ENCODE measurements at places on chromosomes 13 and 19.

- DNase-seq: no peak
These were observed 103.1 kb downstream of the UGGT2 start for GRCh38 chr13:95950103-95950502.

- peak; percentile 81 for DNase-seq
These were observed 9.7 kb upstream of the GIPC1 start for GRCh38 chr19:14505488-14506239.

- no peak for DNase-seq
These were observed 68.2 kb downstream of the LATS2 start for GRCh38 chr13:20993211-20993610.

DNA sequence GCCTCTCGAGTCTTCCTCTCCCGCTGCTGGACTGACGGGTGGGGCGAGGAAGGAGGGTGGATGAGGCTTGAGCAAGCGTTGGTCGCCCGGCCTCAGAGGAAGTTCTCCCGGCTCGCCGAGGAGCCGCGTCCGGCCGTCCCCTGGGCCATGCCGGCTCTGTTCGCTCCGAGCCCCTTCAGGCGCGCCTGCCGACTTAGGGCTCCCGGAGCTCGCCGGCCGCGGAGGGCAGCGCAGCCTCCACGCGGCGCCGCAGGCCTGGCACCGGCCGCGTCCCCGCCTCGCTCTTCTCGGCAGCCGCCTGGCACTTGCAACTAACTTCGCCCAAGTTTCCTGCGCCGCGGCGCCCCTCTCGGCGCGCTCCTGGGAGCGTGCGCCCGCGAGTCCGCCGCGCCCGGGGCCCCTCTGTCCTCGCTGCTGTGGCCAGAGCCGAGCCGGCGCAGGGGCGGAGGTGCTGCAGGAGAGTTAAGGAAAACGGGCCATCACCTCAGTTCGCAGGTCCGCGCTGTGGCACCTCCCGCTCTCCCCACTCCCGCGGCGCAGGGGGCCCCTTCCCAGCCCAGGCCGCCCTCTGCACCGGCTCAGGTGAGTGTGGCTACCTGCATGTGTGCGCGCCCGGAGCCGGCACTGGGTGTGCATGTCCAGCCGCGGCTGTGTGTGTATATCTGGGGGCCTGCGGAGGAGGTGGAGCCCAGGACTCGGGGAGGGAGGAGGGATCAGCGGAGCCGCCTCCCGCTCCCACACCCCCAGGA is 641 bp upstream of the SOX21 start:
- no peak for DNase-seq

DNA sequence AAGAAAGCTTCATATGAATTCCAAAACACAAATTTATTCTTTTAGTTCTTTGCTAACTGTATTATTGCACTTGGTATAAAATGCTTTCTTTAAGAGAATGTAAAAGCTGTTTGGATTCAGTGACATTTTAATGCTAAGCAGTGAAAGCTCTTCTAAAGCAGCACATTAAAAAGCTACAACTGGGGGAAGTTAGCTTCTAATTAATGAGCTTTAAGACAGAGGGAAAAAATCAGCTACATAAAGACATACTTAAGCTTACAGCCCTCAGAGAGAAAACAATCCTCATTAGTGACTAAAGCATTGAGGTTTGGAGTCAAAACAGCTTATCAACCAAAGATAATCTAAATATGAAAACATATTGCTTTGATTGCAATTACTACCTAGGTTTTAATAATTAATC is 1222.2 kb upstream of the SPRY2 start:
- DNase-seq: no peak

DNA sequence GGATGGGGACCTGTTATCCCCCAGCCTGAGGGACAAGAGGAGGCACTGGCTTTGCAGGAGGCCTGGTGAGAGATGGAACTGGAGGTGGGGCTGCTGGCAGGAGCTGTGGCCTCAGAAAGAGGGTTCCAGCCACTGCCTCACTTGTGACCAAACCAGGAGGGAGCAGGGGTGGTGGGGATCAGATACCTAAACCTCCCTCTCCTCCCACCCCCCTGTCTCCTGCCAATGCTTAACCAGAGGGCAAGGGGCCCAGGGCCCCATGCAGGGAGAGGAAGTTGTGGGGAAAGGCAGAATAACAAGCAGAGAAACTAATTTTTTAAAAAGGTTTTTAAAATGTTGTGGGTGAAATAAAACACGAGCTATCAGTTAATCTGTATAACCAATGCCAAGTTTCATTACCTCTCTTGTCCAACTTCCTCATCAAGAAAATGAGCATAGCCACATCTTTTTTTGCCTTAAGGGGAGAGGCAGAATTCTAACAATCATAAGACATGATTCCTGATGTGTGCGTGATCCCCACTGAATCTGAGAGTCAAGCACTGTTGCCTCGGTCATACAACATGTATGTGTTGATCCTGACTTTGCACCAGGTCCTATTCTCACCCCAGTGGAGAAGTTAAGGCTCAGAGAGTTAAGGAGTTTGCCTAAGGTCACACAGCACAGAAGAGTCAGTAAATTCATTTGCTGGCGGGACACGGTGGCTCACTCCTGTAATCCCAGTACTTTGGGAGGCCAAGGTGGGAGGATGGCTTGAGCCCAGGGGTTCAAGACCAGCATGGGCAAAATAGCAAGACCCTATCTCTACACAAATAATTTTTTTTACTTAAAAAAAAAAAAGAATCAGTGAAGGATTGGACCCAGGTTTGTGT is 12.9 kb downstream of the FXYD5 start:
- peak; percentile 26 for DNase-seq

GRCh38 chr19:13906521-13906904 is 512 bp downstream of the CC2D1A start:
- DNase-seq: peak; percentile 47
